Hematopoietic multipotent progenitor cell (in vitro differentiated cells): ENCODE measurements at places on chromosomes 3 and 15.

- no peak for DNase-seq
Observed at GRCh38 chr15:77295446-77295845, 124.5 kb downstream of the PEAK1 start.

GRCh38 chr15:90710436-90711027, 6.6 kb upstream of the BLM start:
- DNase-seq = no peak

GRCh38 chr15:28107111-28107903, 8.2 kb upstream of the OCA2 start:
- peak; percentile 21 for DNase-seq

GRCh38 chr15:92095693-92096092, 242.2 kb downstream of the SLCO3A1 start:
- peak; percentile 68 for DNase-seq

- no peak for DNase-seq
Observed at GRCh38 chr3:66076861-66077470, 38.2 kb upstream of the MAGI1 start.

DNA sequence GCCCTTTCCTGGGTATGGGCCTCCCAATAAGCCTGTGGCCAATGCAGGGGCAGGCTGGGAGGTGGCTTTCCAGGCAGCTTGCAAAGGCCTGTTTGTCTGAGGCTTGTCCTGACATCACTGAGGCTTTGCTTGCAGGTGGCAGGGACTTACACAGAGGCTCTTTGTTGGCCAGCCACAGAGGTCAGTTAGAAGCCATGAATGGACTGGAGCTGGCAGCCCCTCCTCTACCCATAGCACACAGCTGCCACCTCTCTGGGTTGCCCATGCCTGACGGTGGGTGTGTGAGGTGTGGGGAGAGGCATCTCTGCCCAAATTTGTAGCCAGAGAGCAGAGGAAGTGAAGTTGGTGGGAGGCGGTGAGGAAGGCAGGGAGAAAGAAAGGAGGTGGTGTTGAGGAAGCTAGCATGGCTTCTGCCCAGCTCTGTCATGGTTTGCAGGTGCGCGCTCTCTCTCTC, 17.1 kb downstream of the LIMD1 start:
- no peak for DNase-seq

- DNase-seq = no peak
Observed at GRCh38 chr15:99315636-99316035, 64.4 kb downstream of the LRRC28 start.

DNA sequence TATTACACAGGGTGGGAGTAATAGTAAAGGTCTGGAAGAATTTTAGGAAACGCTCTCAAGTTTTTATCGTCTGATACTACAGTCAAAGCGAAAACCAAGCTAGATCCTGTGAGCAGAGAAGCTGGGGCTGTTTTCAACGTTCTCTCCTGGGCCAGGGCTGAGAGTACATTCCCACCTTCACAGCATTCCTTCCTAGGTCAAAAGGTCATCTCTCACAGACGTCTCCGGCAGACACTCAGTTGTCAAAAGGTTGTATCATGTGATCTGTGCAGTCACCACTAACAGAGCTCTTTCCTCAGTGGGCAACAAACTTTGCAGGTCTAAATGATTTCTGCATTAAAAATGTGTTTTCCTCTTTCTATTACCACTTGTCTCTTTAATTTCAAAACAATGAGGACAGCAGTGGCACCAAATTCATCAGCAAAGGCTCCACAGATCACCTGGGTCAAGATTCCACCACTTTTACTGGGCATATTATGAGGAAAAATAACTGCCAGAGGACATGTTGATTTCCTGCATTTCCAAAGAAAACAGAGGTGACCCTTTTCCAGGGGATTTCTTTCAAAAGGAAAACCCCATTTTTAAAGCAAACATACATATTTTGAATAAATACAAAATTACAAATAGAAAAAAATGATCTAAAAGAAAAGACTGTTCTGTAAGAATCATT, 41.9 kb downstream of the MEIS2 start:
- no peak for DNase-seq

DNA sequence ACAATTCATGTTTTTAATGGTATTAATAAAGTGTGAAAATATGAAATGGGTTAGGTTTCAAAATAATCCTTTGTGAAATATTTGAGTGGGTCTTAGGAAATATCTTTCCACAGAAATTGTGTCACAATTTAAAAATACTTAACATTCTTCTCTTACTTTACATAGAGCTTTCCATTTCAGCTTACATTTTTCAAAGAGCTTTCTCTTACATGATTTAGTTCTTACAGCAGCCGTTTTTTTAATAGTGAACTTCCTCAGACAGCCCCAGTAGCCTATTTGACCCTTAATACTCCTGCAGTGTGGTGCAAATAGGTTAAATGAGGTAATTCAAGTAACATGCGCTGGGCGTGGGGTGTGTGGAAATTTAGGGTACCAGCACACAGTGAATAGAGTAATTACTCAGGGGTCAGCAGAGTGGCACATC, 21.8 kb downstream of the P2RY12 start:
- DNase-seq = no peak

DNA sequence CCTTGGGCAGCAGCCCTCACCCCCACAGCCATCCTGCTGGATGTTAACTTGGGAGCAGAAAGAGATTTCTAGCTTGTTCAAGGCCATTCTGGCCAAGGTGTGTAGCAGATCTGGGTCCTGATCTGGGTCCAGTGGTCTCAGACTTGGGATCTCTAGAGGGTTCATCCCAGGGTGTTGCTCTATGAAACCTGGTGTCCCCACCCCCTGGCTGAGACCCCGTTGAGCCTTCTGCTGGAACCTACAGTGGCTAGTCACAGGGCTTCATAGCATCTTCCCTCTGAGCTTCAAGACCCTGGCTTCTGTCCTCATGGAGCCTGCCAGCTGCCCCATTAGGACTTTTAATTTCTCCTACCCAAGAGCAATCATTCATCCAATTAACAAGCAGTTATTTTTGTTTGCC, 64.3 kb downstream of the EPHB1 start:
- no peak for DNase-seq

DNA sequence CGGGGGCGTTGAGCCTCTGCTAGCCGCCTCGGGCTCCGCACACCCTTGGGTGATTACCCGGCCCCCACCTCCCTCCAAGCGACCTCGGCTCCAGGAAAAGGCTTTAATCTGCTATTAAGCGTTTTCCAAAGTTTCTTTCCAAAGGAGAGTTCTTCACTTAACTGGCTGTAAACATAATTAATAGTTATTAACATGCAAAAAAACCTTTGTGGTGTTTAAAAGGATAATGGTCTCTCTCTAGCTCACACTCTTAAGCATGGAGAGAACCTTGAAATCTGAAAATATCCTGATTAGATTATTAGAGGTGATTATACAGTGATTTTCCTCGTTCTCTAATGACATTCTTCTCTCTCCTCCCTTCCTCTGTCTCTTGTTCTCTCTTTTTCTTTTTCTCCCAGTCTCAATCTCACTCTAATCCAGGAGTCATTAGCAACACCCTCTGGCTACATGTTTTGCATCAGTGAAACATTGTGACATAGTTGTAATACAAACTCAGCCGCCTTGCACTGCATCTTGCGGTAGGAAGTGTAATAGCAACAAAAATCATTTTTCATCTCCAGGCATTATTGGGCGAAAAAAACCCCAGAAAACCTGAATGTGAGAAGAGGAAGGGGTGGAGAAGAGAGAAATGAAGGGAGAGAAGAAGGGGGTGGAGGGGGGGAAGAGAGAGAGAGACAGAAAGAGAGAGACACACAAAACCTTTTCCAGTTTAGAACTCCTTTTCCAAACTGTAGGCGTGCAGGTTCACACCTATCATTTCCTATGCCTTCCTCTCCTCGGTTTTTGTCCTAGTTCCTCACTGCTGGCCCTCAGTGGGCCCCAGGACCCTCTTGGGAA, 24.4 kb downstream of the NR2F2 start:
- DNase-seq = no peak

- no peak for DNase-seq
Observed at GRCh38 chr3:177221744-177222143, 24.5 kb upstream of the TBL1XR1 start.

GRCh38 chr3:55709411-55710012, 222.4 kb upstream of the WNT5A start:
- no peak for DNase-seq

GRCh38 chr3:144923046-144923775, 951.6 kb downstream of the DIPK2A start:
- DNase-seq = no peak

- peak; percentile 72 for DNase-seq
Observed at GRCh38 chr3:132726341-132726823, 4.2 kb upstream of the NPHP3 start.

- no peak for DNase-seq
Observed at GRCh38 chr3:17765819-17766472, 23.5 kb upstream of the TBC1D5 start.

GRCh38 chr15:40928821-40929659, at the start of gene DLL4:
TSS of gene DLL4 (plus strand) at chr15:40929340. CDS start at chr15:40929669, 329 bp downstream.
- no peak for DNase-seq

DNA sequence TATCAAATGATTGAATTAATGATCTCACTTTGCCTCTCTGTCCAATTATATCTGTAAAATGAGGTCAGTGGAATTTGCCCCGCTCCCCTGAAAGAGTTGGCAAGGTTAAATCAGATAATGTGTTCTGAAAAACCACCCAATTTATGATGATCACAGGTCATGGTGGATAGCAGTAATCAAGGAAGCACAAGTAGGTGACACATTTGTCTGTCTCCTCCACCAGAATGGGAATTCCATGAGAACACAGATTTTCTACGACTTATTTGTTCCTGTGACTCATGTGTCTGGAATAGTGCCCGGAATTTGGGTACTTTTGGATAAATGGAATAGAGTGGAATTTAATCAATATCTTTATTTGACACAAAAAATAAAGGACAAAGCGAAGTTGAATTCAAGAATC, 220.9 kb upstream of the SUCLG2 start:
- no peak for DNase-seq

- no peak for DNase-seq
Observed at GRCh38 chr3:55445551-55445950, 41.6 kb downstream of the WNT5A start.

- DNase-seq = no peak
Observed at GRCh38 chr3:196320137-196320536, 2.1 kb upstream of the DYNLT2B start.

- no peak for DNase-seq
Observed at GRCh38 chr3:148162132-148162531, 535.6 kb upstream of the AGTR1 start.

DNA sequence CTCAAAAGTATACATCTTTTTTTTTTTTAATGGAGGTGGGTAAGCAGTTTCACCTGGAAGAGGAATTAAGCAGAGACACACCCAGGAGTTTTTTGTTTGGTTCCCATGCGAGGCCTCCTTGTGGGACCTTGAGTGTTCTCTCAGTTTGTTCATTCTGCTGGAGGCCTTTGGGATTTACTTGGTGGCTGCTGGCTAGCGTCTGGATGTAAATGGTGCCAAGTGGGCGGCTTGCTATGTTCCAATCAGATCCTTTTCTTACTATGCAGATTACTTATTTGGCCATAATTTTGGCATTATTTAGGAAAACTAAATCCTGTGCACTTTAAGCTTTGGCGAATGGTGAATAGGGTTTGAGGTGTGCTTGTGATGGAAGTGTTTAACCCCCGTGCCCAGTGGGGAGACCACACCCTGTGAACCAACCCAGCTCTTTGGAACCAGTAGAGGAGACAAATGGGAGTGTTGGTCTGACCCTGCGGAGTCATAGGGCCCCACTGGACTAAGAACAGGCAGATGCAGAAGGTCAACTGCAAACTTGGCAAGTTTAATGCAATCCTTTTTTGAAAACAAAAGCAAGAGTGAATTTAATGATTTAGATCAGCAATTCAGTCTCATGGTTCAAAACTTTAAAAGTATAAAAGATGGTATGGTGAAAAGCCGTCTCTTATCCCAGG, 79.4 kb downstream of the EBLN2 start:
- no peak for DNase-seq

DNA sequence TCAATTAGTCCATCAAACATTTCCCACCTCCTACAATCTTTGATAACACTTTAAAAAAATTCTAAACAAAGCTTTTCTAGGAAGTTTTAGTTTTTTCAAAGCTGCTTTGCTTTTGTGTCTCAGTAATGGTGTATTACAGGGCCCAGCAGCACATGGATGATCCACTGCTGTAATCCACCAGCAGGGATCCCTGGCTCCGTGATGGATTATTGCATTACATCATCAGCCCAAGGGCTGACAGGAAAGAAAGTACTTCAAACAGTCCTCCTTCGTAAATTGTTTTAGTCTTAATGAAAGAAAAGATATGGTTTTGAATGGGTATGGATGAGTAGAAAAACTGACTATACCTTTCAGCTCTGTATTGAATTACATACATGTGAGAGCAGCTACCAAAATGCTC, 688.9 kb upstream of the NAALADL2 start:
- DNase-seq = no peak

DNA sequence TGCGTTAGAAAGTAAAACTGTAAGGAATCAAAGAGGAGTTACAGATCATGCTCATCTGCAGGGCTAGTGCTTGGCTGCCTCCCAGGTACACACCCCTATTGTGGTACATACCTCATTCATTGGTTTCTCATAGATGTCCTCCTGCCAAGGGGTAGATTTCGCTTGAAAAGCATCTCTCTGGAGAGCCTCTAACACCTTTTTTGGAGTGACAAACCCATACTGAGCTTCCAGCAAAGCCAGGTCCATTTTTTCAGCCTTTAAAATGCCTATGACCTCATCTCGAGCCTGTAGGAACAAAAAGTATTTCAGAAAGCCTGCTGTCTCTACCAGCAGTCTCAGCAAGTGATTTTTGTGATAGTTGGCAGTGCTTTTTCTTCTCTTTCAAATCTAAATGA, 112.1 kb downstream of the CMSS1 start:
- no peak for DNase-seq

DNA sequence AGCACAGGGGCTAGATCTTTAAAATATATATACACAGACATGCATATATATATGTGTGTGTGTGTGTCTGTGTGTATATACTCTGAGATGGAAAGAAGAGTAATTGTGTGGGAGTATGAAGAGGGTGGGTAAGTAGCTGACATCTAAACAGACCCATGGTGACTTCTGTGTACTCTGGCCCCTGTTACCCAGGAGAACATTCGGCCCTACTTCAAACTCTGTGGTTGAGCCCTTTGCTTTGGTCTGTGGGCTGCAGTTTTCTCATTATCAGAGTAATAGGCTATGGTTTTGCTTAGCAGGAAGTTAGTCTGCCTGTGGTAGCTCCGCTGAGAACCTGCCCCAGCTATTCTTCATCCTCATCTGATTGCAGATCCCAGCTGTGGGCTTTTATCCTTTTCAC, 141.4 kb downstream of the RBPMS2 start:
- DNase-seq = peak; percentile 61

DNA sequence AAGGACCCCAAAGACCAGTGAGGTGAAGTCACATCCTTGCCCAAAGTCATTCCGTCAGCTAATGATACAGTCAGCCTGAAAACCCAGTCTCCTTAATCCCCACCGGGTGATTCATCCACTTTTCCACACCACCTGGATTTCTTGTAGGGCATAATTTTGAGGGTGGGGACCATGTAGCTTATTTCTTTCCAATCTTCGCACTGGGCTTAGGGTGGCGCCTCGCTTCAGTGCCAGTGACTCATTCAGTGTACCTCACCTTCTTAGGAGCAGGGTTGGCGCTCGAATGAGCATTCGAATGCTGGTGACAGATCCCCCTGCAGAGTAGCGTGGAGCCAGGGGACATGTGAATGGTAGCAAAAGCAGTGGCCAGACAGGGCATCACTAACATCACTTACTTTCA, 24.0 kb downstream of the BMF start:
- DNase-seq = no peak

GRCh38 chr3:32614956-32615355, 44.3 kb upstream of the DYNC1LI1 start:
- DNase-seq = no peak
